Brain pericyte (primary cell): ENCODE measurements at places on chromosomes 3 and 15.

GRCh38 chr3:62145086-62145757 is 228.1 kb downstream of the FEZF2 start:
- no peak for DNase-seq

DNA sequence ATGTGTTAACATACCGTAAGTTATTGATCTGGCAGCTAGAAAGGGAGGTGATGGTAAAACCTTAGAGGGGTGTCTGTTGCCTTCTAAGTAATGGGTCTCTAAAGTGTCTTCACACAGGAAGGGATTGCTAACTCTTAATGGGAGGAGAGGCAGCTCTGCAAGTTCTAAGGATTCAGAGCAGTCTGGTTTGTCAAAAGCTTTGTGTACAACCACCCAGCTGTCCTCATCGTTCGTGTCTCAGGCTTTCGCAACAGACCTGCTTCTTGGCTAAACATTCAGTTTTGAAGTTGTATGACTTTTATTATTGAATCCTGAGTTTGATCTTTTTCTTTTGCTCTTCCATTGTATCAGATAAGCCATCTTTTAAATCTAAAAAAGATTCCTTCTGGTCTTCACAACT is 404.9 kb downstream of the SQOR start:
- DNase-seq = no peak

DNA sequence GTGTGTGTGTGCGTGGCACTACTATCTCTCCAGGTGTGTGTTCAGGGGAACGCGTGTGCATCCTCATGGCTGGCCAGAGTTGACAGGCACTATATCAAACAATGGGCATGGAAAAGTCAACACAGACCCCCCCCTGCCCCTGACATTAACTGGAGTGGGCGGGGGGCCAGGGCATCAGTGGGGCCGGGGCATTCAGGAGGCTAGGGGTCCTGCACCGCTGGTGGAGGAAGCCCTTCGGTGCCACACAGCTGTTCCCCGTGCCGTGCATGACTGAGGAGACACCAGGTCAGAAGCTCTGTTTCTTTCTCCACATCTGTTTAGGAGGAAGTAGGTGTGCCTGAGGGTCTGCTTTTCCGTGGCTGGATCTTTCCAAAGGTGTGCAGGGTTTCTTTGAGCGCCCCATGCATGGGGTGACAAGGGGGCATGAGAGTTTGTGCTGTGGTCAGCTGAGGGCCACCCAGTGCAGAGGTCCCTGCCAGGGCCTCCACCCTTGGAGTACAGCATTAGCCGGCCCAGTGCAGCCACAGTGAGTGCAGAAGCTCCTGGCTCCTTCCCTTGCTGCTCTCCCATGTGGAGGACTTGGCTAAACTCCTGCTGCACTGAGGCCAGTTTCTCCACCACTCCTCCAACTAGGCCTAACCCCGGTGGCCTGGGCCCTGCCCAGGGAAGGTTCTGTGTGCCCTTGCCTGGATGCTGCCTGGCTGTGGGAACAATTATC is 7.5 kb downstream of the C3orf22 start:
- no peak for DNase-seq

DNA sequence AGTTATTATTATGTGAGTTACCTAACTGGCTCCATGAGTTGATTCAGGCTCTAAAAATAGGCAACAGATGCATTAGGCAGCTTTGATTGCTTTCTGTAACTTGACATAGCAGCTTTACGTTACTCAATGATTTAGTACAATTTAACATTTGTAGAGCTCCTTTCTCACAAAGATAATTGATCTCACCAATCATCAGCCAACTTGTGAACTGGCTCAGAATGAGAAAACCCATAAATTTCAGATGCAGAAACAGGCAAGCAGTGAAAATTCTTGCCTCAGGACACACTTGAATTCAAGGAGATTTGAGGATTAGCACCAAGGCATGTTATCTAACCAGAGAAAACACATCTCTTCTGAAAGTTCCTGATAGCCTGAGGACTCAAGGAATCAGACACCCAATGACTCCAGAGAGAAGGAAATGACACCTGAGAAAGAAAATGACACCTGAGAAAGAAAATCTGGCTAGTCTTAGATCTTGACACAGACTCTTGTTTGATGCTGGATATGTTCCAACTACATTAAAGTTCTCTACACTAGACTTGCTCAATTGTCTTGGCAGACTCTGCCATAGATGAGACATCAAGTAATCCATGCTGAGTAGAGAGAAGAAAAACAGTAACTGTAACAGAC is 315.1 kb upstream of the CBLB start:
- no peak for DNase-seq

DNA sequence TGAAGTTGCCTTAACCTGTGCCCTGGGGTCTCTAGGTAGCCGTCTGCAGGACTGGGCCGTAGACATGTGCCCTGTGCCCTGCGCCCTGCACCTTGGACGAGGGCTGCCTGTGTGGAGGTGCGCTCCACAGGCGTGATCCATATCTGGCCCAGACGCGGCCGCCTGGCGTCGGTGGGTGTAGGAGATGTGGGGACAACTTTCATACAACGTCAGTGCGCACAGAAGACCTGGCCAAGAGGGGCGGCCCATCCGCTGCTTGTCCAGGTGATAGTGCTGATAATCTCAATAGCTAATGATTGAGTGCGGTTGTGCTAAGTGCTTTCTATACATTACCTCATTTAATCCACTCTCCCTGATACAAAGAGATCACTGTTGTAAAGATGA is 665 bp upstream of the RASGRP1 start:
- no peak for DNase-seq

DNA sequence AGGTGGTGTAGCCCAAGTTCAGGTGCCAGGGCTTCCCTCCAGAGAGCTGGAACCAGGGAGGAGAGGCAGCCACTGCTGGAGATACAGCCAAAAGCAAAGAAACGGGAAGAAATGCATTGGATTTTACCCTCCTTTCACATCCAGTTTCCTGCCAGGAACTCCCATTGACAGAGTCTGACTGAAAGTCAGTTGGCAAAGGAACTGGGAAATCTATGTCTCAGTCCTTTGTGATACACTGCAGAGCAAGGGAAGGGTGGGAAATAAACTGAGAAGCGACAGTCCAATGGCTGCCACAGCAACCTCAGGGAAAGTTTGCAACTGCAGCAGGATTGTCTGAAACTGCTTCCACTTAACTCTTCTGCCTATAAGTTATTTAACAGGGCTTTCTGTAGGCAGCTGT is 142.6 kb downstream of the SATB1 start:
- no peak for DNase-seq

DNA sequence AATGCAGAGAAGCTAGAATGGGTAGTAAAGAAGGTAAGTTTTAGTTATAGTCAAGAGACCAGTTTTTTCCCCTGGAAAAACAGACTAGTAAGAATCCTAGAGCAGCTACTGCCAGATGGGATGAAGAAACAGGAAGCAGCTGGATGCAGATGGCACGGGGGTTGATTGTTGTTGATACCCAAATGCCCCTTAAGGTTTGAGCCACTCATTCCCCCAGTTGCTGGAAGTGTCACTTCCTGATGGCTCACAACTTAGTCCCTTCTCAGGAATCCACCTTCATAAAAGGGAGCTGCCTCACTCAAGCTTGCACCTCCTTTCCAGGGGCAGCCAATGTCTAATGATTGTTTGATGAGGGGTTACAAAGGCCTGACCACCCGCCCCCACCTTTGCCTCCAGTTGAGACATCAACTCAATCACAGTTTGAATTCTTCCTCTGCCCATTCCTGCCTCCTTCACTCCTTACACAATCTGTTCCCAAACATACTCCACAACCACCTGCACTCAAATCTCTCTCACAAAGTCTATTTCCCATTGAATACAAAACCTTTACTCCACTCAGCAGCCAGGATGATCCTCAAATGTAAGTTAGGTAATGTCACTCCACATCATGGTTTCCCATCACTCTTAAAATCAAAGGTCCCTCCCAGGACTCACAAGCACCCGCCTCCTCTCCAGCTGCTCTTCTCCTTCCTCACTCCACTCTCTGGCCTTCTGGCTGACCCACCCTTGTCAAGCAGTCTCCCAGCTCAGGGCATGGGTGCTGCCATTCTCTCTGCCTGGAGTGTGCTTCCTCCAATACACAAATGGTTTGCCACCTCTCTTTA is 450.1 kb upstream of the THBS1 start:
- DNase-seq = no peak

- no peak for DNase-seq
Observed at GRCh38 chr3:86152620-86153019, 838.3 kb downstream of the VGLL3 start.

GRCh38 chr3:64495121-64495780 is 192.5 kb downstream of the ADAMTS9 start:
- DNase-seq = no peak

DNA sequence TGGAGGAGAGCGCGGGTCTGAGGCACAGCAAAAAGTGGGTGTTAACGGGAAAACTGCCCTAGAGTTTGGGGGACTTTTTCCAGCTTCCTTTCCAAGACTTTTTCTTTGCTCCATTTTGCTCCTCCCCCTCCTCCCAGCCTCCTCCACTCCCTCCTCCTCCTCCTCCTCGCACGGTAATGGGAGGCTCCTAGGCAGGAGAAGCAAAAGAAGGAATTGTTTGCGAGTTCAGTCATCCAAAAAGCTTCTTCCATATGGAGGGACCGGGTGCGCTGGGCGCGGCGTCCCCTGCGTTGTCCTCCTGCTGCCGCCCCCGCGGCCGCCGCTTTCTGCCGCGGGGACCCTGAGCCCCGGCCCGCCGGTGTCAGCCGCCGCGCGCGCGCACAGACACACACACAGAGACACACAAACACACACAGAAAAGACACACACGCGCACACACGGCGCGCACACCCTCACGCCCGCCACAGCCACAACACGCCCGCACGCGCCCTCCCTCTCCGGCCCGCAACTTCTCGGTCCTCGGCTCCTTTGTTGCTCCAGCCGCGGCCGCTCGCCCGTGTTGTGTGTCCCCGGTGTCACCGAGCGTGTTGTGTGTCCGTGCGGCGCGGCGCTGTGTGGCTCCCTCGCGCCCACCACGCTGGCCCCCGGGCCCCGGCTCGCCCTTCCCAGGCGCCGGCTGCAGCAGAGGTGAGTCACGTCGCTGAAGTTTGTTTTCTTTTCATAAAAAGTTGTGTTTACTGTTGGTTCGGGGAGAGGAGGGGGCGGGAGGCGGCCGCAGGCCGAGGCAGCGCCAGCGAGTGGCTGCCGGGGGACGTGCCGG is at the start of gene BOC:
Gene BOC, plus strand, starts transcription at position 228 of the 820 bp plus-strand sequence. CDS start 38,246 bp downstream, outside the sequence.
- peak; percentile 16 for DNase-seq

DNA sequence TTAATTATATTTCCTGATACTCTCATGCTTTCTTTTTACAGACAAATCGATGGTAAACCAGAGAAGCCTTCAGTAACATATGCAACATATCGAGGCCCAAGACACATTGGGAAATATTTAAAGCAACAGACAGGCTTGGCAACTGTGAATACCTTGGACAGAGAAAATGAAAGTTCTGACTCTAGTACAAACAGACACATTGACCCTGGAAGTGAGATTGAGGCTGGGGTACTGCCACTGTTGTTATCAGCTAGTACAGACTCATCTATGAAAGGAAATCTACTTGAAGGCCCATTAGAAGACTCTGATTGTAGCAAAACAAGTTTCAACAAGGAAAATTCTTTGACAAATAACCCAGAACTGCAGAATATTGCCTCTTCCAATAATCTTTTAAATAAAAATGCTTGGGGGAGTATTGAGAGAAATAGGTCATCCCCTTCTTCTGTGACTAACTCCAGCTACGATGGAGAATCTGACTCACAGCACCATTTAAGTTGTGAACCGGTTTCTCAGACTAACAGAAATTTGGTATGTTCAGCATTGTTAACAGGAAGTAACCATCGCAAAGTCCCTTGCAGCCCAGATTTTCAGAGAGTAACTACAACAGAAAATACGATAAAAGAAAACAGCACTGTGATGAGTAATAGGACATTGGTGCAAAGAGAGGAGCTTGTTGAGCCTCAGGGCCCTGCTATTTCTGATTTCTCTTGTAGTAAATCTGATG is 50.2 kb downstream of the CRYBG3 start:
- peak; percentile 53 for DNase-seq

DNA sequence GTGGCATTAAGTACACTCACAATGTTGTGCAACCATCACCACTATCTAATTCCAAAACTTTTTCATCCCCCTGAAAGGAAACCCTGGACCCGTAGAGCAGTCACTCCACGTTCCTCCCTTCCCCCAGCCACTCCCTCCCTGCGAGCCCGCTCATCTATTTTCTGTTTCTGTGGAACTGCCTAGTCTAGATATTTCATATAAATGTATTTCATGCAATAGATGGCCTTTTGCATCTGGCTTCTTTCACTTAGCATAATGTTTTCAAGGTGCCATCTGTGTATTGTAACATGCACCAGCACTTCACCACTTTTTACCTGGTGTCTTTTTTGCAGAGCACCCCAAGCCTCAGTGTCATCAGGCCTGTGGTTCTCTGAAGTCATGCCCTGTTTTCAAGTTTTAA is 10.7 kb downstream of the CGNL1 start:
- DNase-seq = no peak

GRCh38 chr15:40506964-40507571 is 36.3 kb downstream of the CHST14 start:
- DNase-seq = no peak

DNA sequence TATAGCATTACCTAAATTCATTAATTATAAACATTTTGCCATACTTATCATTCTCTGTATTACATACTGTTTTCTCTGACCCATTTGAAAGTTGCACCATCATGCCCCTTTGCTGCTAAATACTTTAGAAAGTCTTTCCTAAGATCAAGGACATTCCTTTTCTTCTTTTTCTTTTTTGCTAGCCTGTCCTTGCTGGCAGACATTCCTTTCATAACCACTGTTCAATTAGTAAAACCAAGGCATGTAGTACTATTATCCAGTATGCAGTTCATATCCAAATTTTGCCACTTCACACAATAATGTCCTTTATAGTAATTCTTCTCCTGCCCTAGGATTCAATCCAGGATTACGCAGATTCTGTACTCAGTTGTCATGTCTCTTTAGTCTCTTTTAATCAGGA is 321.0 kb upstream of the C2CD4B start:
- no peak for DNase-seq

DNA sequence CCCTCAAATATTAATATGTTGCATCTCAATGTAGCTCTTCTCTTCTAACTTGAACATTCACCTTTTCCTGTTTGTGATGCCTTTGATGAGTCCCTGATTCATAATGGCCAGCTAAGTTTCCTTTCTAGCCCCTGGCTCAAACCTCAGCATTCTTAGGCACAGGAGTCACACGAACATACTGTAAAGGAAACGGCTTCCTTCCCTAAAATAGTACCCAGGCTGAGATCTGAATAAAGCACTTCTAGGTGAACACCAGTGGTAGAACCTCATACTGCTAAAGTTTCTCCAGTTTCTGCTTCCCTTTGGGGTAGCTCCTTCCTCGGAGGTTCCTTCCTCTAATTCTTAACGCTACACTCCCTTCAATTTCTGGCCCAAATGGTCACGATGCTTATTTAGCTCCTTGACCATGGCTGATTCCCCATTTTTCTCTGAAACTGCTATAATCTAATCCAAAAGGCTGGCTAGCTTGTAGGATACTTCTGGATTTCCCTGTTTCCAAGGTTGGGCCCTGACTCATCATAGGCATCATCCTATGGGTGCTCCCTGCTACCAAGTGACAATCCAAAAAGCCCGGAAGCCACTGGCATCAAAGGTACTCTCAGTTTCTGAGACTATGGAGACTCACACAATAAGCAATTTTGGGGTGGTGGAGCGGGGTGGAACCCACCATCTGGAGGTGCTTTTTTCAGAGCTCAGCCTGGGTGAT is 2.4 kb downstream of the ANAPC13 start:
- DNase-seq = no peak
